ENCODE measurements at places on chromosomes 4 and X.

DNA sequence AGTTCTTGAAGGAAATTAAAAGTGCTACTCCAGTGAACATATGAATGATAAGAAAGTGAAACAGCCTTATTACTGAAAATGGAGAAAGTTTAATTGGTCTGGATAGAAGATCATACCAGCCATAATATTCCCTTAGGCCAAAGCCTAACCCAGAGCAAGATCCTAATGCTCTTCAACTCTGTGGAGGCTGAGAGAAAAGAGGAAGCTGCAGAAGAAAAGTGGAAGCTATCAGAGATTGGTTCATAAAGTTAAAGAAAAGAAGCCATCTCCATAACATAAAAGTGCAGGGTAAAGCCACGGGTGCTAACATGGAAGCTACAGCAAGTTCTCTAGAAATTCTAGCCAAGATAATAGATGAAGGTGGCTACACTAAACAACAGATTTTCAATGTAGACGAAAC, 85.5 kb upstream of the ATOH1 start:
- no peak for DNase-seq

GRCh38 chr4:47733302-47734175, 104.3 kb downstream of the CORIN start:
- no peak for DNase-seq

GRCh38 chr4:174996079-174996478, 77.9 kb downstream of the ADAM29 start:
- no peak for DNase-seq

DNA sequence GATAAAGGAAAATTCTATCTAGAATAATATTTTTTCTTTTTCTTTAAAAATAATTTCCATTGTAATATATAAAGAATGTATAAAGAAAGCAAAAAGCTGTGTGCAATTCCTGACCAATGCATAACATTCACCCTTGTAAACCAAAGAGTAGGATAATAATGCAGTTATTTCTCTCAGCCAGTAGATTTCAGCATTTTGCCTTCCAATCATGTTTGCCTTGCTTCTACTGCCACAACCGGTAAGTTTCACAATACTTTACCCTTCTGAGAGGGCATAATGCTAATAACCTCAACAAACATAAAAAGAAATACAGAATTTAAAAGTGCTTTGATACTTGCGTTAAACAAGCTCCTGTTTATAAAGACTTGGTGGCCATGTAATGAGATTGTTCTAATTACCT, 59.9 kb downstream of the CHIC2 start:
- no peak for DNase-seq

DNA sequence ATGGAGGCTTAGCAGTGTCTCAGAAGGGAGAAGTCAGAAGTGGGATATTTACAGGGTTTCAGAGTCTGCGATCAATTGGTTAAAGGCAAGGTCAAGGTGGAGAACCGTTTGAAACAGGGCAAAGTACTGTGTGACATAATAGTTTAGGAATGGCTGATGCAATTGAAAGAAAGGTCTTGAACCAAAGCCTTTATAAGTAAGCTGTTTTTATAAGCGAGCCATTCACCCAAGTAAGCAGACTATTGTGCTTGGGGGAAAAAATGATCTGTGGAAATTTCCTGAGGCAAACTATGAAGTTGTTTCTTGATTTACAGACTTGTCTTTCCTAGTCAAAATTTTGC, 327.3 kb downstream of the CAMK2D start:
- no peak for DNase-seq

DNA sequence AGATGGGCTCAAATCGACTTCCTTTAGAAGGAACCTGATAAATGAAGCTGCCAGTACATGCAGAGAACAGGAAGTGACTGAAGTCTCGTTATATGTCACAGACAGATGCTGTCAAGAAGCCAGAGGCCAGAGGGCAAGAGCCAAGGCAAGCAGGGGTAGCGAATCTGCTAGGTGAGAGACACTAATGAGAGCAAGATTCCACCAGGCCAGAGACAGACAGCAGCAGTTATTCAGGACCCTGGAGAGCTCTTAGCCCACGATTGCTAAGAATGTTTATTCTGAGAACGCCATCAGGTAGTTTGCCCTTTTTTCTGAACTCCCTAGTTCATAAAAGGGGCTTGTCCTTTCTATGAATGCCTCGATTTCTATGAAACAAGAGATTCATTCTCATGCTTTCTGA, 73.7 kb downstream of the BEND2 start:
- DNase-seq = no peak

GRCh38 chrX:77640702-77641101, 145.3 kb downstream of the ATRX start:
- no peak for DNase-seq

DNA sequence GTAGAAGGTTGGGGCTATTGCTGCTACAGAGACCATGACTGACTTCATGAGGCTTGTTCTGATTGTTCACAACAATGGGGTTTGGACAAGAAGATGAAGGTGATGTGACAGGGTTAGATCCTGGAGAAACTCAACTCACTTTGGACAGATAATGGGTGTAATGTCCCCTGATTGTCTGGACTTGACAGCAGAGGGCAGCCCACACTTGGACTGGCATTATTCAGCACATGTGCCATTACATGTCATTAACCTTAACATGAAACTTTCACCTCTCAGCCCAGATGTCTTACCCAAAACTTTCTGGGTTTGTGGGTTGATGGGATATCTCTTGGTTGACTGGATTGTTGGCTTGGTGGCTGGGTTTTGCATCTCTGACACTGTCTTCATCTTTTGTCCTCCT, 101.5 kb downstream of the MXRA5 start:
- no peak for DNase-seq

- no peak for DNase-seq
Observed at GRCh38 chr4:45442466-45442865, 681.4 kb downstream of the GABRG1 start.

GRCh38 chr4:102420563-102421398, 75.5 kb upstream of the SLC39A8 start:
- DNase-seq = no peak

DNA sequence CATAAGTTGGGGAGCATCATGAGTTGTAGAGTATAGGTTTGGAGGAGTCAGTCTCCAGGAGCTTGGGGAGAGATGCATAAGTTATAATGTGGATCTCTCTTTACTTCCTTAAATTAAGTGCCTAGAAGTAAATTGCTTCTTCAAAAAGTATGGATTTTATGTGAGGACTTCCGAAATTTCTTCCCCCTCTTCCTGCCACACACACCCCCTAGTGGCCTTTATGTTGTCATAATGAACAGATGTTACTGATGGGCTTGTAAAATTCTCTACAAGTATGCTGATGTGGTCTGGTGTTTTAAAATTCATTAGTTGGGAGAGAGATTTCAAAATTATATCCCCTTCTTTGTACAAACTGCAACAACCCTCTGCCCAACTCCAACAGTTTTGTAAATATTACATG, 2.3 kb upstream of the METTL14 start:
- DNase-seq = no peak

GRCh38 chr4:183828125-183828524, 77.0 kb upstream of the STOX2 start:
- DNase-seq = no peak

DNA sequence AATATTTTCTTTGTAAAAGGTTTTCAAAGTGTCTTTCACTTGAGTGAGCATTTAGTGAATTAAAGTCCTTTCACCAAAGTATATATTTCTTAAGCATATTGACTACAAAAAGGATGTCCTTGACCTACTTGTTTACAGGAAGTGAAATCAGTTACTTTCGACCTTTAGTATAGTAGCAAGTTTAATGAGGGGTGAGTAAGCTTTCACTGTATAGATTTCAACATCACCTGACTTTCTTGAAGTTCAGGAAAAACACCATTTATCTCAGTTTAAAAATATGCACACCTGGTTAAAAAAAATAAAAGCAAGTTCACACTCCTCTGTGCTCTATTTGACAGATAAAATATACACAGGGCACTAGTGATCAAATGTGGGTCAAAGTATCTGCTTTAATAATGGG, 88.1 kb downstream of the CCSER1 start:
- no peak for DNase-seq

- no peak for DNase-seq
Observed at GRCh38 chr4:74237425-74237966, 70.8 kb upstream of the EPGN start.
